ENCODE measurements at places on chromosomes 1 and 21.

DNA sequence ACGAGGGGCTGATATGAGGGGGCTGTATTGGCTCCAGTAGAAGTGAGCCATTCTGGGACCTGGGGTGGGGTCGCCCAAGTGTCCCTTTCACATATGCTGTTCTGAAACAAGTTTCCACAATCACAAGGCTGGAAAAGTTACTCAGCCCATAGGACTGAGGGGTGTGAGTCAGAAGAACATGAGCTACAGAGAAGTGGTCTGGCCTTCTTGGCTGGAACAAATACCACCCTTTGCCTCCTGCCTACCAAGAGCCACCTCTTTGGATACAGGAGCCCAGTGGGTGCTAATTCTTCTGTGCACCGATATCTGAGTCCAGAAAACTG is 42.4 kb downstream of the MEF2D start:
- no peak for DNase-seq
- no peaks in the 10 kb centered on the region for H3K36me3 ChIP-seq
- H3K27me3 ChIP-seq: no peaks in the 10 kb centered on the region
- peaks cover 10% of the 10 kb centered on the region for H3K4me1 ChIP-seq

- H3K36me3 ChIP-seq: no peaks in the 10 kb centered on the region
- peaks cover 14% of the 10 kb centered on the region for H3K27me3 ChIP-seq
- DNase-seq: peak; percentile 10
- peak within 1 kb of the TSS; percentile 87 for H3K4me3 ChIP-seq
- peaks cover 8% of the 10 kb centered on the region for H3K4me1 ChIP-seq
These were observed at the start of gene EVA1C for GRCh38 chr21:32412162-32413014. TSS of gene EVA1C (plus strand) at chr21:32412706. CDS start at chr21:32412854, 148 bp downstream.

- H3K4me3 ChIP-seq: peak overlapping the region; percentile 46
- peak; percentile 14 for DNase-seq
- H3K36me3 ChIP-seq: peaks cover 2% of the 10 kb centered on the region
- peaks cover 31% of the 10 kb centered on the region for H3K27me3 ChIP-seq
- H3K27ac ChIP-seq: no peak overlapping the region
These were observed 995 bp downstream of the COLGALT2 start for GRCh38 chr1:184036517-184036949.

DNA sequence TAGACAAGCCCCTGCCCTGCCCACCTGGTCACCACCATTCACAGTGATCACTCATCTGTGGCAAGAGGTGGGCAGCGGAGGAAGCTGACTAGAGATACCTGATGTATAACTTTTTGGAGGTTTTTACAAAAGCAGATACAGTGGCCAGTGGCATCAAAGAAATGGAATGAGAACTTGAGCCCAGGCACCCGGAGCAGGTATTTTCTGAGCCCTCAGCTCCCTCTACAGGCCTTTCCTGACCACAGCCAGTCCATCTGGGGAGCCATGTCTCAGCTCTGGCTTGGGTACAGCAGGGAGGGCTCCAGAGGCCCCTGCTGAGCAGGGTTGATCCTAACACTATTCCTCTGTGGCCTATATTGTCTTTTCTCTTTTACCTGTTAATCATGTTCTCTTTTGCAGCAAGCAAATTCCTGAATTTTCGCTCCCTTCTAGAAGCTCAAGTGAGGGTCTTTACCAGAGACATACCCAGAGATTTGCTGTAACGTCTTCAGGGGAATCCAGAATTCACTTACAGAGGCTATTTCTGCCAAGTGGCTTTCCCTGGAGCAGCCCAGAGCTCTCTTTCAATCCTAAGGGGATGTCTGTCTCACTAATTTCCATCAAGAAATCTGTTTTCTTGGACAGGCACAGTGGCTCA is 27.3 kb downstream of the GPR157 start:
- H3K27ac ChIP-seq: no peak overlapping the region
- H3K27me3 ChIP-seq: no peaks in the 10 kb centered on the region
- H3K4me3 ChIP-seq: no peak overlapping the region
- peaks cover 7% of the 10 kb centered on the region for H3K36me3 ChIP-seq
- H3K4me1 ChIP-seq: no peaks in the 10 kb centered on the region

DNA sequence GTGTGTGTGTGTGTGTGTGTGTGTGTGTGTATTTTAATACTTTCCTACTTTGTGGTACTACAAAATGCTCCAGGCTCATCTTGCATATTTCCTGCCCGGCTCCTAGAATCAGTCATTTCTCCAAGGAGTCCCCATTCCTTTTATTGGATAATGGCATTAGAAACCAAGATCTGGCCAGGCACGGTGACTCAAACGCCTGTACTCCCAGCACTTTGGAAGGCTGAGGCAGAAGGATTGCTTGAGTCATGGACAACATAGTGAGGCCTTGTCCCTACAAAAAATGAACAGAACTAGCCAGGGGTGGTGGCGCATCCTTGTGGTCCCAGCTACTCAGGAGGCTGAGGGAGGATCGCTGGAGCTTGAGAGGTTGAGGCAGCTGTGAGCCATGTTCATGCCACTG is 20.3 kb downstream of the EPB41 start:
- H3K27ac ChIP-seq: peak overlapping the region; percentile 83
- no peak for DNase-seq
- H3K4me3 ChIP-seq: no peak overlapping the region
- peaks cover 40% of the 10 kb centered on the region for H3K4me1 ChIP-seq
- H3K27me3 ChIP-seq: no peaks in the 10 kb centered on the region

- peaks cover 10% of the 10 kb centered on the region for H3K27me3 ChIP-seq
- no peak overlapping the region for H3K4me3 ChIP-seq
- H3K4me1 ChIP-seq: peaks cover 6% of the 10 kb centered on the region
- no peak for DNase-seq
- no peak overlapping the region for H3K27ac ChIP-seq
- no peaks in the 10 kb centered on the region for H3K36me3 ChIP-seq
These were observed 102.1 kb downstream of the XCL2 start for GRCh38 chr1:168441745-168442144.

DNA sequence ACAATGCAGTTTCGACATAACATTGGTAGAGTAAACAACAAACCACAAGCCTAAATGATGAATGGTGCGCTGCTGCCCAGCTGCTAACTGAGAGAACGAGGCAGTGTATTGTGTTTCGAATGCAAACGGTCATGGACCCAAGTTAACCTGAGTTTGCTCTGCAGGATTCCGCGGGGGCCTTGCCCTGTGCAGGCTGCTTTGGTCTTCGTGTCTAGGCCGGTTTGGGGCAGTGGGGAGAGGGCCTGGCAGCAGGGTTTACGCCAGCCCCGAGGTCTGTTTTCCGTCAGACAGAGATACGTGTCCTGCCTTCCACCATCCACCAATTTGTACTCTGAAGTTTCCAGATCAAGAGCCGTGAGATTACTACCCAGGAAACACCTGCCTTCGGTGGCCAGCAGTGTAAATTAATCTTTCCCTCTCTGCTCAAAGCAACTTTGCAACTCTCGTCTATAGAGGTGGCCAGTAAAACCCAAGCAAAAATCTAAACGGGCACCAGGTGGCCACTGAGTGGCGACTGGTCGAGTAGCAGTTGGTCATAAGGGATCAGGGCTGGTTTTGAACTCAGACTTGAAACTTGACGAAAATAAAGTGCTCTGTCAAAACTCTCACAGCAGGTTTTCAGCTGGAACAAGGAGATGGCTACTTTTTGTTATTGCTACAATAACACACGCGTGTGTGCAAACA is 6.3 kb upstream of the PRDM15 start:
- H3K27ac ChIP-seq: no peak overlapping the region
- H3K4me1 ChIP-seq: peaks cover 3% of the 10 kb centered on the region
- peaks cover 4% of the 10 kb centered on the region for H3K36me3 ChIP-seq
- DNase-seq: no peak
- H3K27me3 ChIP-seq: no peaks in the 10 kb centered on the region

DNA sequence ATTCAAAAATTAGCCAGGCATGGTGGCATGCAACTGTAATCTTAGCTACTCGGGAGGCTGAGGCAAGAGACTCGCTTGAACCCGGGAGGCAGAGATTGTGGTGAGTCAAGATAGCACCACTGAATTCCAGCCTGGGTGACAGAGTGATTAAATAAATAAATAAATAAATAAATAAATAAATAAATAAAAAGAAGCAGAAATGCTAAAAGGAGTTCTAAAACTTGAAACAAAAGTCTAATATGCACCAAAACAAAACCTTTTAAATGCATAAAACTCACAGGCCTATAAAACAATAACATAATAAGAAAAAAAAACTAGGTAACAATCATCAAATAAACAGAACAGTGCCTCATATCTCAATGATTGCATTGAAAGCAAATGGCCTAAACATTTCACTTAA is 1458.9 kb downstream of the AMY1C start:
- H3K27ac ChIP-seq: no peak overlapping the region
- H3K4me1 ChIP-seq: no peaks in the 10 kb centered on the region
- H3K36me3 ChIP-seq: no peaks in the 10 kb centered on the region
- DNase-seq: no peak

DNA sequence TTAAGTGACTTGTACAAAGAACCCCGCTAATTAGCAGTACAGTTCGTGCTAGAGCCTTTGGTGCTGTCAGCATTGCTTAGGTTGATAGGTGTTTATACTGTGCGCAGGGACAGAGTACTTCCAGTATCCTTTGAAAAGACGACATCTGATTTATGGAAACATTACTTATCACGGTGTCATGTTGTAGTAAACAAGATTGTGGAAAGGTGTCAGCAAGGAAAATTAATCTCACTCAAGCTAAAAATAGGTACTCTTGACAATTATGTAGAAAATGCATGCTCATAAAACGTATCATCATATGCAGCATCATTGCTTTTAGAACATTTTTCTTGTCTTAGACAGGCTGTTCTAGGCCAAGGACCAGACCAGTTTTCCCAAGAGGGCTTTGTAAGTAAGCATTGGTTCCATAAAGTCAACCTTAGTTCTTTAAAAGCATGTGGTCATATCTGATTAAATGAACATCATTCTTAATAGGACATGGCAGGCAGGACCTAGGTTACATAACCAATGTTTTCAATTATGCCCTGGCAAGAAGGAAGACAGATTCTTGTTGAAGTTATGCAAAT is 33.0 kb downstream of the SH3BGR start:
- peaks cover 2% of the 10 kb centered on the region for H3K27me3 ChIP-seq
- no peak for DNase-seq
- no peak overlapping the region for H3K27ac ChIP-seq

DNA sequence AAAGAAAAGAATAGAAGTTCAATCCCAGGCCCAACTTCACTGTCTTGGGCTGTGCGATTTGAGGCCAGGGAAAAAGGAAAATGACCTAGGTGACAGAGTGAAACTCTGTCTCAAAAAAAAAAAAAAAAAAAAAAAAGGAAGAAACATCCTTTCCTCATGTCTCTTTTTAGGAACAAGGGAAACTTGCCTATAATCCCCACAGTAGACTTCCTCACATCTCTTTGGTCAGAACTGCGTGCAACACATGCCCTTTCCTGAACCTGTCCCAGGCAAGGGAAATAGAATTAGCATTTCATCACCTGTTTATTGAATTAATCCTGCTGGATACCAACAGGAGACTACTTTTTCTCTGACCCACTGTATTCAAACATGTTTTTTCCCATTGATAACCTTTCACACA is 2.3 kb downstream of the DCST1 start:
- H3K4me1 ChIP-seq: peaks cover 3% of the 10 kb centered on the region
- H3K36me3 ChIP-seq: no peaks in the 10 kb centered on the region
- H3K27me3 ChIP-seq: peaks cover 7% of the 10 kb centered on the region
- no peak overlapping the region for H3K4me3 ChIP-seq

DNA sequence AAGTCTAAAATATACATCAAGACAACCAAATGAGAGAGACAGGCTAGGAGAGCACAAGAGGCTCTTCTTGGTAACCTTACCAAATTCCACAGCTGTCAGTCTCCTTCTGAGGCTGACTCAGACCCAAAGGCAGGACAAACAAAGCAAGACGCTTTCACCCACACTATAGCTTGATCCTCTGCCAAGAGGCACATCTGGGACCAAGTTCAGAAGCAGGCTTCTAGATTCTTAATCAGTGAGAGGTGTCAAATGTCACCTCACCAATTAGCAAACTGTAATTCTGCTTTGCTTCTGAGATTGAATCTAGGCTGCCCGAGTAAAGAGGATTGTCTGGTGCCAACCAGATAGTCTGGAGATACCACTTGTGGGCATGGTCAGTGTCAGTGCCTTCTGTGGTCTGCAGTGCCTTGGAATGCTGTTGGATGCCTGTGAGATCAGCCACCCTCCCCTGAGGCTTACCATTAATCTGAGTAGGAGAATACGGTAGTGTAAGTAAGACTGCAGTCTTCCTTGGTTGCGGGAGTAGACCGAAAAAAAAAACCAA is 151.0 kb downstream of the FMN2 start:
- H3K36me3 ChIP-seq: no peaks in the 10 kb centered on the region
- DNase-seq: no peak
- no peak overlapping the region for H3K27ac ChIP-seq
- H3K4me1 ChIP-seq: no peaks in the 10 kb centered on the region
- H3K27me3 ChIP-seq: no peaks in the 10 kb centered on the region

Measured in memory B cell (primary cell).